Sciatic nerve (tissue), 2 donors: ENCODE measurements at places on chromosomes 2 and 18. TPM values are rescaled to one million over a fixed set of nuclear protein-coding genes. Genes with fewer than 3 reads are reported as not detected.

ABCG5 gene
- total RNA-seq = not detected

LINC00305 gene
- total RNA-seq = not detected

FBXO48 gene
- total RNA-seq = 2.1 TPM

GRCh38 chr2:106991866-106992265 lies 105.9 kb upstream of the ST6GAL2 start:
- DNase-seq = no peak

- DNase-seq = no peak
These were observed 734.2 kb upstream of the CHAC2 start for GRCh38 chr2:53033411-53033810.

DNA sequence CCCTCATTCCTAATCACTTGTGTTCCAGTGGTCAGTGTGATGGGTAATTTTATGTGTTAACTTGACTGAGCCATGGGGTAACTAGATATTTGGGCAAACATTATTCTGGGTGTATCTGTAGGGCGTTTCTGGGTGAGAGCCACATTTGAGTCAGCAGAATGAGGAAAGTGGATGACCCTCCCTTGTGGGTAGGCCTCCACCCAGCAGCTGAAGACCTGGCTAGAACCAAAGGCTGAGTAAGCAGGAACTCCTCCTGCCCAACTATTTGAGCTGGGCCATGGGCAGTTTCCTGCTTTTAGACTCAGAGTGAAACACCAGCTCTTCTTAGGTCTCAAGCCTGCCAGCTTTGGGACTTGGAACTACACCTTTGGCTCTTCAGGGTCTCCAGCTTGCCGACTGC lies 141.8 kb downstream of the ACKR3 start:
- DNase-seq = no peak

GRCh38 chr2:112708968-112709367 lies 11.9 kb upstream of the NT5DC4 start:
- peak; percentile 25 for DNase-seq

DNA sequence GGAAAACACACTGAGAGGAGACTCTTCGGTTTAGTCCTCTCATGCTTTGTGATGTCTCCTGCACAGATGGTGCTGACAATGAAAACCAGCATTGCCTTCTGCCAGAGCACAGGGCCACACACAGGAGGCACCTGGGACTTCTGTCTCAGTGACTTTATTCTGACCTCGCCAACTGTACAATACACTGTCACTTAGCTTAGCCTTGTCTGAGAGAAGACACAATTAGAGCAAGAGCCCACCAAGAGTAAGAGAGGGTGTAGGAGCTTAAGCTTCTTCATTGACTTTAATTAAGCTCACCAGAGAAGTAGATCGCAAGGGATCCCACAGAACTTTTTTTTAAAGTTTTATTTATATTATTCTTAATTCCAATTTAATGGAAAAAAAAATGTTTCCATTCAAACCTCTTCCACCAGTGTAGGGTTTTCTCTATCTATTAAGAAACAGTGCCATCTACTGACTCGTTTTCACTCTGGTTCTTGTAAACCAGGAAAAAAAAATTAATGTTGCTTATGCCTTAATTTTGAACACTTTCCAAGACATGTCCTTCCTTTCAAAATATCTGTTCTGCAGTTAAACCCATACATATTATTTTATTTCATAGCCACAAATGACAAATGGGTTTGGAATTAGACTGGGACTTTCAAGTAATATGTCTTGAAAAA lies 42.4 kb upstream of the DDX18 start:
- no peak for DNase-seq

GRCh38 chr18:57882465-57882864 lies 79.3 kb upstream of the ATP8B1 start:
- DNase-seq = no peak

DNA sequence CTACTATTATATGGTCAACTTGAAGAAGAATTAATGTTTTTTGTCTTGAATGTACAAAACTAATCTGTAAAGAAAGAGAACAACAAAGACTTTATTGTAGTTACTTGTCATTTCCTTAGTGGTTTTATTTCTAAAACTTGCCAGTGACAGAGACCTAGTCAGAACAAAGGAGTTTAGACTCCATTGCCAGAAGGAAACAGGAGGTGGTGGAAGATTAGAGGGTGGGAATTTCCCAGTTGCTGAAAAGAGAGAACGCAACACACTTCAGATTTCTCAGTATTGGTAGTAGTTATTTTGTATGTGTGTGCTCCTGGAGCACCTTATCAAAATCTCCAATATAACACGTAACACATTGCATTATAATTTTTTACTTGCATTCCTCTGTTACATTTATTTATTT lies 81.4 kb downstream of the CDCA7 start:
- no peak for DNase-seq

- DNase-seq = no peak
These were observed 140.1 kb downstream of the NR4A2 start for GRCh38 chr2:156192468-156192867.

DNA sequence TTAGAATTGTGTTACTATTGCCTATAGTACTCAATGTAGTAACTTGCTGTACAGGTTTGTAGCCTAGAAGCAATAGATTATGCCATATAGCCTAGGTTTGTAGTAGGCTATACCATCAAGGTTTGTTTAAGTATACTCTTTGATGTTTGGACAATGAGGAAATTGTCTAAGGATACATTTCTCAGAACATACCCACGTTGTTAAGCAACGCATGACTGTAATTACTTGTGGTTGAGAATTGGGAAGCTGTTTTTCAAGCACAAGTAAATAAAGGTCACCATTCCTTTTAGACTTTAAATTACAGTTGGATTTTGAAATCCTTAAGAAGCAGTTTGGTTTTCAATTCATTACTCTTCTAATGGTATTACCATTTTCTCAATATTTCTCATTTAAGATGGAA lies 89.8 kb upstream of the KCNH7 start:
- no peak for DNase-seq

DNA sequence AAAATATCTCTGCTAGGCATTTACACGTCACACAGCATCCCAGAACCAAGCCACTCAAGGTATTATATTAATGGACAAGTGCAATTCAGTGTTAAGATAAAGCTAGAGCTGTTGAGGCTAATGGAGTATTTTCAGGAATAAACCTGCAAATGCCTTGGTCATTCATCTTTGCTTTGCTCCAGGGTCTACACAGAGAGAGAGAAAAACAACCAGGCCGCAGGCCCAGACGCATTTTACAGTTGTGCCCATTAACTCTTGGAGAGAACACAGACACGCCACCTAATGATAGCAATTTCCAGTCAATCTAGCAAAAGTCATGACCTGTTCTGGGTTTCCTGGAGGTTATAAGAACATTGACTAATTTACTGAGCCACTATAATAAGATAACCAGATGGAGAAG lies 829.3 kb downstream of the LRRTM4 start:
- no peak for DNase-seq

GRCh38 chr18:57863706-57864105 lies 60.6 kb upstream of the ATP8B1 start:
- no peak for DNase-seq

DNA sequence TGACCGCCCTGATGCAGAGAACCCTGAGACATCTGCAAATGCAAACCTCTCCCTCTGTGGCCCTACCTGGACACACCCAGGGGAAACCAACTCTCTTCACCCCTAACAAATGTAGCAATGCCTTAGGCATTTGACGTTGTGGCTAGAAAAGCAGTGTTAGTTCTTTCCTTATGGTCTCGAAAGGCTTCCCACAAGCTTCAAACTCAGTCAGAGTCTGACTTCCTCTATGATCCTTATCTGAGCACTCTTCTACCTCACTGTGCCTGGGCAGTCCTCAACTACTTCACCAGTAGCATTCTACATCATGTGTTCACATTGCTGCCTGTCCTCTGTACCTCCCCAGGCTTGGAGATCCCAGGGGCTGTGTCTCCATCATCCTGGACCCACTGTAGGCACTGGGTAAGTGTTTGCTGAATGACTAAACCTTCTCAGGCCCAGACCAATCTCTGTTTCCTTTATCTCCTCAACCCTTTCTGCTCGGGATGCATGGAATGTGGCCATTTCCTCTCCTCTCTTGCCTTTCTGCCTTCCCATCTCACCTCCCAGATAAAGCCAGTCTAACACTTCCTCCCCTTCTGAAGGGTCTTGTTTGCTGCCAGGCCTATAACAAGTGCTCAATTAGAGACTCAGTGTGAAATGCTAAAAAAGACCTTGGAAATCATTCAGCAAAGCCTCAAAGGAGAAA lies 91.7 kb upstream of the ACAA2 start:
- no peak for DNase-seq

GRCh38 chr2:213021971-213022899 lies 129.2 kb downstream of the IKZF2 start:
- no peak for DNase-seq

- DNase-seq = no peak
These were observed 228.6 kb upstream of the DOK6 start for GRCh38 chr18:69172046-69172445.

GRCh38 chr2:191629001-191629453 lies 48.9 kb upstream of the NABP1 start:
- DNase-seq = no peak

DNA sequence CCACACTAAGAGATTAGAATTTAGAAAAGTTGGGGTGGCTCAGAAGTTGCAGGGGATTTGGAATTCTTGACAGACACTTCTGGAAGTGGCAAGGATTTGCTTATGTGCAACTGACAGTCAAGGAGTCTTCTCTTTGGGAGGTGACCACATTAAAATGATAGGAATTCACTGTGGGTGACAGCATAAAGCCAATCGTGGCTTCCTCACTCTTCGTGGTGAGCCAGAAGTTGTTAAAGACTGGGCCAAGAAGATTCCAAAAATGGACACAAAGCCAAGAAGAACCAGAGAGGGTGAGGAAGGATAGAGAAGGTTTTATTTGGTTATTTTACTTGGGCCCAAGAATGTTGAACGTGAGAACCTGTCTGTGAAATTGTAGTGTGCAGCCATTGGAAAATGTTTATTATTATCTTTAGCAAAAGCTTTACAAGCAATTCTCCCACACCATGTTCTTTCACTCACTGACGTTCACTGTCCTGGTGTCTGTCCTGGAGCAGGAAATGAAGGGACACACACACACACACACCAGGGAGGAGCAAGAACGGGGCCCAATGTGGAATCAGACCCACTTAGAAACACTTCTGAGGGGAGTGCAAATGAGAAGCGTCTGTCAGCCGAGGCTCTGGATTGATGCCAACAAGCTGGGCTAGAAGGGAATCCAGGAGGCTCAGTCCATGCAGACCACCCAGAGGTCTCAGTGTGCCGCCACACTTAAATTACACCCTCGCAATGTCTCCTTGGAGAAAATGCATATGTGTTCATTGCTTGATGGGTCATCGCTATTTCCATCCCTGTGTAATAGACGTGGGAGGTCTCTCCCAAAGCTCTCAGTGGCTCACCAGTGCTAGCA lies 37.2 kb downstream of the STEAP3 start:
- no peak for DNase-seq

GRCh38 chr2:45029215-45029614 lies 20.0 kb upstream of the SIX2 start:
- no peak for DNase-seq

GRCh38 chr2:173672573-173673340 lies 292.4 kb downstream of the SP3 start:
- DNase-seq = no peak
